ENCODE measurements at places on chromosomes 3 and 15.

DNA sequence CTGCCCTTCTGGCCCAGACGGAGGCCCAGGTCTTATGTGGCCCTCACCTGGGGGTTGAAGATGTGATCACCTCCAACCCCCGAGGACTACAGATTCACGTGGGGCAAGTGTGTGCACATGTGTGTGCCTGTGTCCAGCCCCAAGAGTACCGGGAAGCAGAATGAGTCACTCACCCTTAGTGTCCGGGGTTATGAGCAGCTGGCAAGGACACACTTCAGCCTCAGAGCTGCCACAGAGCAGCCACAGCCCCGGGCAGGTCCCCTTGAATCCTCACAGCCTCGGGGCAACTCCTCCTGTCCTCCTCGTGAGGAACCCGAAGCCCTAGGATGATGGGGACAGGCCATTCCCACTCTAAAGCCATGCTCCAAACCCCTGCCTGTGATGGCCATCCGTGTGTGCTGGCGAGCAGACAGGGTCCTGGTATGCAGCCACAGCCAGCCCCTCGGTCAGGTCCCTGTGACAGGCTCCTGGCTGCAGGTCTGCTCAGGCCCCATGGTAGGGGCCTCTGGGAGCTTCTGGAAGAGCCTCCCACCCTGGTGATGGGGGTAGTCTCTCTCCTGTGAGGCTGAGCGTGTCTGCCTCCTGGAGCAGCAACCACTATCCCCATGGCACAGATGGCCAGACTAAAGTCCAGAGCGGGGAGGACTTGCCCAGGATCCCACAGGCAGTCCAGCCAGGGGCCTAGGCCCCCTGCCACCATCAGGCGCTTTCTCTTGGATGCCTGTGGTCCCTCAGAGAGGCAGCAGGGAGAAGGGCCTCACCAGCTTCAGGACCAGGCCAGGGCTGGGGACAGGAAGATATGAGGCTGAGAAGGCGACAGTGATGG lies 852 bp downstream of the STAB1 start:
- DNase-seq: peak; percentile 42

DNA sequence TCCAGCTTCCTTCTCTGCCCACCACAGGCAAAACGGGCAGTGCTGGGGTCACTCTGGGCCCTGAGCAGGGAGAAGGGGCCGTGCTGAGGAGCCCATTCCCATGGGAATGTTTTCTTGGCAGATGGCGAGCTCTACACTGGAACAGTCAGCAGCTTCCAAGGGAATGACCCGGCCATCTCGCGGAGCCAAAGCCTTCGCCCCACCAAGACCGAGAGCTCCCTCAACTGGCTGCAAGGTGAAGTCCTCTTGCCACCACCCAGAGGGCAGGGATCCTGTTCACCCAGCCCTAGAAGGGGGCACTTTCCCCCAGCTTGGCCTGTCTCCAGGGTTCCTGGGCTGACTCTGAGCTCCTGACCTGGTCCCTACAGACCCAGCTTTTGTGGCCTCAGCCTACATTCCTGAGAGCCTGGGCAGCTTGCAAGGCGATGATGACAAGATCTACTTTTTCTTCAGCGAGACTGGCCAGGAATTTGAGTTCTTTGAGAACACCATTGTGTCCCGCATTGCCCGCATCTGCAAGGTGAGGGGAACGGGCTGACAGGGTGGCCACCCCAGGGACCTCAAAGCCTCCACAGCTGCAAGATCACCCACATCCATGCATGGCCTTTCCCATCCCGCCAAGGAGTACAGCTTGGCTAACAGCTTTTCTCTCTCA lies 12.4 kb downstream of the CIB1 start:
- peak; percentile 84 for DNase-seq

- DNase-seq: no peak
These were observed 2.9 kb downstream of the FMN1 start for GRCh38 chr15:33191591-33191990.

GRCh38 chr3:29128001-29128400 lies 152.9 kb upstream of the RBMS3 start:
- no peak for DNase-seq

DNA sequence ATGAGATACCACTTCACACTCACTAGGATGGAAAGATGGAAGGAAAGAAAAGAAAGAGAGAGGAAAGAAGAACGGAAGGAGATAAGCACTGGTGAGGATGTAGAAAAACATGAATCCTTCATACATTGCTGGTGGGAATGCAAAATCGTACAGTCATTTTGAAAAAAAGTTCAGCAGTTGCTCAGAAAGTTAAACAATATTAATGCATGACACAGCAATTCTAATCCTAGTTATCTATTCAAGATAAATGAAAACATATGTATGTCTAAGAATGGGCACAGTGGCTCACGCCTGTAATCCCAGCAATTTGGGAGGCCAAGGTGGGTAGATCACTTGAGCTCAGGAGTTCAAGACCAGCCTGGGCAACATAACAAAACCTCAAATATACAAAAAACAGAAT lies 59.1 kb downstream of the SENP7 start:
- DNase-seq: no peak

- no peak for DNase-seq
These were observed 144.1 kb downstream of the FEZF2 start for GRCh38 chr3:62229211-62229610.

DNA sequence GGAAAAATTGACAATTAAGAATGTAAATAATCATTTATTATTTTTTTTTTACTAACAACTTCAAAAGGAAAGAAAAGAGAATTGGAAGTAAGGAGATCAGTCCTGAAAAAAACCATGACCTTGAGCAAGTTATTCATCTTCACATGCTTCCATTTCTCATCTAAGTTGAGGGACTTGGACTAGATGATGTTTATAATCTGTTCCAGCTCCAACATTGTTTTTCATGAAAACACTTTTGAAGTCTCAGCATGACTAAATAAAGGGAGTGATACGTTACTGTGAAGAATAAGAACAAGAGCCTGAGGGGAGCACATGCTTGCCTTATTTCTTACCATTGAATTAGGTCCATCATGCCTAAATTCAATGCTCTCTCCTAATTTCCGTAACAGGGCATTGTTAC lies 95.7 kb downstream of the STRIT1 start:
- DNase-seq: no peak

- no peak for DNase-seq
These were observed 74.2 kb downstream of the GTF2E1 start for GRCh38 chr3:120816728-120817127.

GRCh38 chr15:84721371-84721770 lies 5.4 kb upstream of the SEC11A start:
- DNase-seq: no peak

DNA sequence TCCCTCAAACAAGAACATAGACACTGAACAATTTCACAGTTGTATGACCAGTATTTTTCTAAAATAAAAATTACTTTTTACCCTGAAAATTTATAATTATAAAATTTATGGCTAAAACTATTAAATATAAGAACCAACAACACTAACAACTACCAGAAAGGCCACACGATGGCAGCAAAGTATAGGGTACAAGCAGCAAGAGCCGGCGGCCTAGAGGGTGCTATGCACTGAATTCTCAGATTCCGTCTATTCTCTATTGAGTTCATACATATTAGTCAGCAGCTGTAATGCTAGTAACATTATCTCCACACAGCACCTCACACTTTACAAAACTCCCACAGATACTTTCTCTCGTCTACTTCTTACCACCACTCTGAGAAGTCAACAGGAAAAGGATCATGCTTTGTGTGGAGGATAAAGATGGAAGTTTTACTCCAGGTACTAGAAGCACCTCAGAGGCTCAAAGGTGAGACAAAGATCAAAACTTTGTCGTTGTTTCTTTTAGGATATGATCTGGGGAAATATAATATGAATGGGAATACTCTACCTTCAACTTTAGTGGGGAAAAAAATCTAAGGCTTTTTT lies 160.5 kb downstream of the FGF12 start:
- DNase-seq: peak; percentile 60

GRCh38 chr3:128322030-128323022 lies 144.4 kb downstream of the DNAJB8 start:
- DNase-seq: no peak

DNA sequence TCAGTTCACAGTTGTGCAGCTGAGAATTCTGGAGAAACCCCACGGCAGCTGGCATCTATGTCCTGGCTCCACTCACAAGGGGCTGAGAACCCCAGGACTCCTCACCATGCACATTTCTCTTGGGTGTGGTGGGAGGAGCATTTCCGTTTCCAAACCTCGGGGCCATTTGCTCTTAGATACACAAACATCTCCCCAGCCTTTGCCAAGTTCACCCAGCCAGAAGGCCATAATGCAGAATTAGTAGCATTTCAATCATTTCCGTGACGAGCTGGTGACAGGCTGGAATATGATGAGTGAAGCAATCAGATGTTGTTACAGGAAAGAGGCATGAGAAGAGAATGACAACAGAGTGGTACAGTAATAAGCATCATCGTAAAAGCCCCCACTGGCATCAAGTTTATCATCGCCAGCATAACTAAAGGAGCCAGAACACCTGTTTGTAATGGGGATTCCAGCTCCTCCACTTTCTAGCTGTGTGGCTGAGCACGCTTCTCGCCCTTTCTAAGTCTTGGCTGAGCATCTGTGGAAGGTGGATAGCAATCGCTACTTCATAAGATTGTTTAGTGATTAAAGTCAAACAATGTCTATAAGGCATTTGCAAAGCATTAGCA lies 82.0 kb downstream of the LIPC start:
- DNase-seq: no peak

- DNase-seq: no peak
These were observed 47.4 kb upstream of the ITGA11 start for GRCh38 chr15:68479406-68479805.

DNA sequence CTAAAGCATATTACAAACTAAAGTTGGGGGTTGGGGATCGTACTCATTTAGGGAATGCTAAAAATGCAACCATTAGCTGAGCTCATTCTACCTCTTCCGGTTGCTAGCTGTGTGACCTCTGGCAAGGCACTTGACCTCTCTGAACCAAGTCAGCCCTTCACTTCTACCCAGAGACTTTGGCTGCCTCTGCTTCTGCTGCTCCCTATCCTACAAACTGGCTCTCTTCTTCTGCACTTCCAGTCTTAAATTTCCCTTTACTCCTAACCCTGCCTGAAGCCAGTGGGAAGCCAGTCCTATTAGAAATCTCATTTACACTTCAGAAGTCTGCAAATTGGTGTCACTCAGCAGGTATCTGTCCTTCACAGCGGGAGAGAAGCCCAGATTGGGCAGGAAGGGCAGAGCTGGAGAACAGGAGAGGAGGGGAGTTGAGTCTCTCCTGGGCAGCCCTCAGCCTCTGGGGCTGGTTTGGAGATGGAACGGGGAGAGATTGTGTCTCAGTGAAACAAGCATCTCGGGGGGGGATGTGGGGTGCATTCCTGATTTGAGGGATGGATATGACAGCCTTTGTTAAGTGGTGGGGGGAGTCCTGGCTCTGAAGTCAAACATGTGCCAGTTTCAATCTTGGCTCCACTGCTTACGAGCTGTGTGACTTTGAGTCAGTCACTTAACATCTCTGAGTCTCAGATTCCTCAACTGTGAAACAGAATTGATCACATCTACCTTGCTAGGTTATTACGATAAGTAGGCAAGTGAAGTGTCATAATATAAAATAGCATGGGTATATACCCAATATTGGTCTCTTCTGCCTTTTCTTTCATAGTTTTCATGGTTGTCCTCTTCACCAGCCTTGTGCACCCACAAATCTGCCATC lies 7.8 kb upstream of the AEN start:
- peak; percentile 50 for DNase-seq

- DNase-seq: no peak
These were observed 70.7 kb upstream of the UBE2E1 start for GRCh38 chr3:23735062-23735461.

GRCh38 chr3:71754610-71755253 lies 1.1 kb downstream of the GPR27 start:
- no peak for DNase-seq

GRCh38 chr3:9302425-9303181 lies 53.2 kb upstream of the SRGAP3 start:
- peak; percentile 26 for DNase-seq

- DNase-seq: no peak
These were observed 47.2 kb upstream of the KPNA4 start for GRCh38 chr3:160612386-160613075.

DNA sequence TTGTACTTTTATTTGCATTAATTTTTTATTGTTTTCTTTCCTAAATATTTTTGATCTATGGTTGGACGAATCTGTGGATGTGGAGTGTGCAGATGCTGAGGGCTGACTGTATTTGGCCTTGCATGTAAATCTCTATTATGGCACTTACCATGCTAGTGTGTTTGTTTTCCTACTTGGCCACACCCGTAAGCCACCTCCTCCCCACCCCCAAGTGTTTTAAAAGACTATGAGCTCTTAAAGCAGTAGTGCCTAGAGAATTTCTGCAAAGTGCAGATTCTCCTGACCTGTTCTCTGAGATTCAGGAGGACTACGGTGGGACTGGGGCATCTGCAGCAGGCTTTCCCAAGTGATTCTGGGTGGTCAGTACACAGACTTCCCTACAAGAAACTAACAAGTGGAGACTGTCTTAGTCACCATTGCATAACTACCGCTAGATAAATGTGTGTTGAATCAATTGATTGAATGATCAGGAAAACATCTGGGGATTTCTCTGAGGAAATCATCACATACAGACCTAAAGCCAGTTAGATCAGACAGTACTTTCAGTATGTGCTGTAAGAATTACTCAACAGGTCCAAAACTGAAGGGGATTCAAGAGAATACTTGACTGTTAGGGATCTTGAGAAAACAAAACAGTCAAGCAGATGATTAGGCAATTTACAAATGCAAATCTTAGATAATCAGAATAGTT lies 6.2 kb upstream of the TIPARP start:
- no peak for DNase-seq

DNA sequence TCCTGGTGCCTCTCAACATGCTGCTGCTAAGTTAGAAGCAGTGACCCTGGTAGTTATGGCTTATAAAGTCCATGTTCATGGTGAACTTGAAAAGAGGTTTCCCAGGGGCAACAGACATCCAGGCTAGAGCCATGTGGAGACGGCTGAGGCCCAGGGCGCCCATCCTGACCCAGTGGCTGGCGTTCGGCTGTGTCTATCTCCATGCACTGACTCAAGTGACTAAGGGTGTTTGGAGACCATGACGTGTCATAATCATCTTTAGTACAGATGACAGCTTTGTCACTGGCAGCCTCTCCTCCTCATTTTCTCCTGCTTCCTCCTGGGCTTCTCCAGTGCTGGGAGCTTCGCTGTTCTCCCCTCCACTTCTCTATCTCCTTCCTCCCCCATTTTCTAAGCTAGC lies 287.4 kb upstream of the LYSMD4 start:
- no peak for DNase-seq

DNA sequence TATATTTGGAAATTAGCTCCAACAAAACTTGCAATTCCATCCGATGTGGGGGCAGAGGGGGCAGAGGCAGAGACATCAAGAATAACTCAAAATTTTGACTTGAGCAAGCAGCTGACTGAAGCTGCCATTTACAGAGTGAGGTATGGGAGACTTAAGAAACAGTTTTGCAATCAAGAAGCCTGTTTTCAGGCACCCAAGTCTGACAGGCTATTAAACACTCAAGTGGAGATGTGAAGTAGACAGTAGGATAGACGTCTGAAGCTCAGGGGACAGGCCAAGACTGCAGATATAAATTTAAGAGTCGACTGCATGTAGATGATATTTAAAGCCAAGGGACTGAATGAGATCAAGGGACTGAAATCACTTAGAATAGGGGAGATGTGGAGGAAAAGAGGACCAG lies 9.9 kb upstream of the SH3BP5 start:
- DNase-seq: no peak

- no peak for DNase-seq
These were observed 48.4 kb upstream of the TRAK1 start for GRCh38 chr3:42042747-42043098.

All from RCC 7860 (cell line).